Adrenal gland (tissue), 19 donors: ENCODE measurements at places on chromosomes 6 and 20.
A peak's percentile ranks its signal among the peaks of the same experiment; 100 is the strongest.

DNA sequence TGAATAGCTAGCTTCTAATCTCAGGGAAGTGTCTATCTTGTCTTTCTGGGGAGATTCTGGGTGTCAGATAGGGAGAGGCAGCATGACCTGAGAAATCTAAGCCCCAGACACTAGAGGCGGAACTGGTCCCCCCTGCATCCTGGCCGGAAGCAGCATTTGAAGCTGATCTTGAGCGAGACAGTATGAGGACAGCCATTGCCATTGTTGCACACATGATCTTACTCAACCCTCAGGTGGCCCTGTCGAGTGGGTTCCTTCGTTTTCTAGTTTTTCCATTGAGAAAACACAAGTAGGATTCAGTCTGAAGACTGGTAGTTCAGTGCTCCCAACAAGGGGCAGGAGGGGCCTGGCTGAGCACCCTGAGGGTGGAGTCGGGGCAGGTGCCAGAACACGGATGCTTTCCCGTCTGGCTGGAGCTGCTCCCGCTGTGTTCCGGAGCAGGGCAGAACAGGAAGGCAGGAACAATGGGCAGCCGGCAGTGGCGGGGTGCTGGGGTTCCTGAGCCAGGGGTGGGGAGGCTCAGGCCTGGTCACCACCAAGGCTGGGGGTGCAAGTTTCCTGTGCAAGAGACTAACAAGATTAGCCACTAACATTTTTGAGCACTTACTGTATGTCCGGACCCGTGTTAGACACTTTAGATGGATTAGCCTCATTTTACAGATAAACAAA is 7.9 kb upstream of the SDCBP2 start:
- peak; percentile 75 for DNase-seq

- no peak for DNase-seq
These were observed 228.7 kb downstream of the DOK5 start for GRCh38 chr20:54704032-54704635.

- no peak for DNase-seq
These were observed 129.6 kb downstream of the EDN1 start for GRCh38 chr6:12419631-12420272.

DNA sequence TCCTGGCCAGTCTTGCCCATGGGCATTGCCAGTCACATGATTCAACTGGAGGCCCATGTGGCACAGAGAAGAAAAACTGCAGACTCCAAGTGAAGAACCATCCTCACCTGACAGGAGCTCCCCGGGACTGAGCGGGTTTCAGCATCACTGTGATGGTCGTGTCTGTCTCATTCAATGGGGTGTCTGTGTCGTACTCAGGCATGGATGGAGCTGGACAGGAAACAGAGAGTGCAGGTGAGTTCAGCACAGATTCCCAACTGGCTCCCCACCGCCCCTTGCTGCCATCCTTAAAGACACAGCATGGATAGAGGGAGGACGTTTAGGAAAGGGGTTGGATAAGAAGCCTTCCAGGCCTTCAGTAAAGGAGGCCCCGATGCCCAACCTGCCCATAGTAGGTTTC is 732.3 kb upstream of the CHD6 start:
- no peak for DNase-seq

- DNase-seq = no peak
These were observed 29.8 kb upstream of the TBC1D20 start for GRCh38 chr20:492159-492558.

GRCh38 chr20:3115190-3116107 is 30.9 kb upstream of the AVP start:
- DNase-seq = peak; percentile 62

DNA sequence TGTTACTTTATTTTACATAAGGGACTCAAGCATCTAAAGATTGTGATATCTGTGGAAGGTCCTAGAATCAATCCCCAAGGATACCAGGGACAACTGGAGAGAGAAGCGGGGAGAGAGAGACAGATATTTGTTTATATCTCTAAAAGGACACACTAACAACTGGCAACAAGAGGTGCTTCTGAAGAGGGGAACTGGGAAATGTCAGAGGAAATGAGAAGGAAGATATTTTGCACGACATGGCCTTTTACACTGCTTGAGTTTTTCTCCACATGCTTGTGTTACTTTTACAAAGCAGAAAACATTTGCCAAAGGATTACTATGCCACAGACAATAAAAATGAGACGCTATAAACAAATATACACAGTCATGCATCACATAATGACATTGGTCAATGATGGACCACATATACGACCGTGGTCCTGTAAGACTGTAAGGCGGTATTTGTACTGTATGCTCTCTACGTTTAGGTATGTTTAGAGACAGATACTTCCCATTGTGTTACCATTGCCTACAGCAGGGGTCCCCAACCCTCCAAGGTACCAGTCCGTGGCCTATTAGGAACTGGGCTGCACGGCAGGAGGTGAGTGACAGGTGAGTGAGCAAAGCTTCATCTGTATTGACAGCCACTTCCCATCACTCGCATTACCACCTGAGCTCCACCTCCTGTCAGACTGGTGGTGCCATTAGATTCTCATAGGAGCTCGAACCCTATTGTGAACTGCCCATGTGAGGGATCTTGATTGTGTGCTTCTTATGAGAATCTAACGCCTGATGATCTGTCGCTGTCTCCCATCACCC is 64.6 kb upstream of the PTPN1 start:
- DNase-seq = no peak

- DNase-seq = peak; percentile 19
These were observed 536 bp upstream of the FNDC1 start for GRCh38 chr6:159168536-159169192.

DNA sequence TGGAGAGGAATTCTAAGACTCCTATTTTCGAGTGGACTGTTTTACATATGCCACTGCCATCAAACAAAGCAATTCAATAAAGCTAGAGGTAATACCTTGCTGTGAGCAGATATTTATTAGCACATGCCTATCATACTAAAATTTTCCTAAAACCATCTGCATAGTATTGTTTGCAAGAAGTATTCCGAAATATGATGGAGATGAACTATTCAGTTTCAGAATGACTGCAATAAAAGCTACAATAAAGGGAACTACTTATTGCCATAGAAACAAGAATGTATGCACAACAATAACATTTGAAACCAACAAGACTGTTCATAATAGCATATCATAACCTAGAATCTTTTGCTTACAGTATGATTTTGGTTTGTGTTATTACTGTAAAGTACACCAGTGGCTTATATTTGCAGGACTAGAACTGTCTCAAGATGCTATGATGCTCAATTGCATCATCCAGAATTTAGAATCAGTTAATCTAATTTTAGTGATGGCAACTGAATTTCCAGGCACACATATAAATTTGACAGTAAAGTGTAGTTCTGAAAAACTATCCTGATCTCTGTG is 144.3 kb downstream of the GRIK2 start:
- no peak for DNase-seq

GRCh38 chr6:160132776-160133338 is 11.2 kb downstream of the SLC22A1 start:
- DNase-seq = no peak

- no peak for DNase-seq
These were observed 280.1 kb upstream of the RGS17 start for GRCh38 chr6:153411070-153411648.

GRCh38 chr6:20746805-20747558 is 212.7 kb downstream of the CDKAL1 start:
- no peak for DNase-seq

GRCh38 chr20:20368418-20369249 is 730 bp downstream of the INSM1 start:
- DNase-seq = no peak

GRCh38 chr6:144305985-144306384 is 20.9 kb downstream of the UTRN start:
- no peak for DNase-seq

DNA sequence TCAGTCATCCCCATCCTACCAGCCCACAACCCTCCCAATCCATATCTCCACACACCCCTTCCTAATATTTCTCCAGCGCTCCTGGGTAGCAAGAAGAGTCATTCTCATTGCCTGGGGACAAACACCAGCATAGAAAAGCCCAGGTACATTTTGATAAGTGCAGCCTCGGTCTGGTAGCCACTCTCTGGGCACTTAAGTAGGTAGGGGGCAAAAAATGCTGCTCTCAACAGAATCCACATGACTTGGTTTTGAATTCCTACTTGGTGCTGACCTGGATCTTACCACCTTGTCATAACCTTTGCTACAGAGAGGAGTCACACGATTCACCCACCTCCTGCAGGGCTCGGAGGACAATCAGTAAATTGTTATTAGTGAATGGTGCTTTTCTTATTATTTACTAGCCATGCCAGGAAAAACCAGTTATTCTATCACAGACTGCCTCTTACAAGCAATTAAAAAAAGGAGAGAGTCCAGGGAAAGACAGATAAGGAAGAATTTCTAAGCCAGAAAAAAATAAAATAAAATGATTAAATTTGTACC is 249.1 kb downstream of the LY86 start:
- no peak for DNase-seq

GRCh38 chr6:45423824-45424450 is 46.2 kb upstream of the SUPT3H start:
- DNase-seq = no peak

DNA sequence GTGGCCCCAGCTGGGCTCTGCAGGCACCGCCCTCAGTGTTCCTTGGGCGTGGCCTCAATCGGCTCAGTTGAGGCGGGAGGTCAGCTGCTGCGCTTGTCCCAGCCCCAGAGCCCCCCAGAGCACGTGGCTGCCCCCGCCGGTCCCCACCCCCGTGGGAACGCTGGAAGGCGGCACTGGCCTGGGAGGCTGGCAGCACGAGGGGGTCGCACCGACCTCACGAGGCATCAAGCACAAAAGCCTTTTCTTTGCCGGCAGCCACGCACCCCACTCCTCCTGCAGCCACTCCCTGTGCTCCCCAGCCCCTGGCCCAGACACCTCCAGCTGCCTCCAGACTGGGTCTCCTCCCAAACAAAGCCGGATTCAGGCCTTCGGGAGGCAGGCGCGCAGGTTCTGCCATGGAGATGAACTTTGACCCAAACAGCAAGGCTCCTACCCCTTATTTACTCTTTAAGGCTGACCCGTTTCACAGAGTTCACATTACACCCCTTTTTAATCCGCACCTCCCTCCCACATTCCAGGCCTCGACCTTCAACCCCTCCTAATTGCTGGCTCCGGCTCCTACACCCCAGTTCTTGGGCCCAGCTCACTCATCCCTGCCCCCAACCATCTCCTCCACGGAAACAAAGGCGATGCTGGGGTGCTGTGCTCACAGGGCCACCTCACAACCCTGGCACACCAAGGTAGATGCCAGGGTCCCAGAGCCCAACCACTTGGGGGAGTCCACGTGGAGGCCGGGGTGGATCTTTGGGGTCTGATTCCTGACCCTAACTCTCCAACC is 111.7 kb downstream of the NOL4L start:
- DNase-seq = no peak

GRCh38 chr20:46683668-46683938 is 5.6 kb downstream of the TP53RK start:
- no peak for DNase-seq

- no peak for DNase-seq
These were observed 32.1 kb downstream of the PREX1 start for GRCh38 chr20:48795732-48796131.

DNA sequence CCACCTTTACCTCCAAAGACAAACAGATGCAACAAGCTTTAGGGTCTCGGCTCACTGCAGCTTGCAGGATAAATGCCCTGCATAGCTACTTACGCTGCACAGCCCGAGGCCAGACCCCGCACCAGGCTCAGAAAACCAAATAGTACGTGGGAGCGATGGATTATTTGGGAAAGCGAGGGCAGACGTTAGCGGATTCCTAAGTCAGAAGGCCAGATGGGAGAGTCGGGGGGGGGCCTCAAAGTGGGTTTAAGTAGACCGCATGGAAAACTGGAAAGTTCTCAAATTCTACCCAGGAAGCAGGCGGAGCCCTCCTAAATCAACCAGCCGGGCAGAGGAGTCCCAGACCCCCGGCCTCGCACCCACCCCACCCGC is 382 bp downstream of the SFT2D1 start:
- DNase-seq = peak; percentile 42

DNA sequence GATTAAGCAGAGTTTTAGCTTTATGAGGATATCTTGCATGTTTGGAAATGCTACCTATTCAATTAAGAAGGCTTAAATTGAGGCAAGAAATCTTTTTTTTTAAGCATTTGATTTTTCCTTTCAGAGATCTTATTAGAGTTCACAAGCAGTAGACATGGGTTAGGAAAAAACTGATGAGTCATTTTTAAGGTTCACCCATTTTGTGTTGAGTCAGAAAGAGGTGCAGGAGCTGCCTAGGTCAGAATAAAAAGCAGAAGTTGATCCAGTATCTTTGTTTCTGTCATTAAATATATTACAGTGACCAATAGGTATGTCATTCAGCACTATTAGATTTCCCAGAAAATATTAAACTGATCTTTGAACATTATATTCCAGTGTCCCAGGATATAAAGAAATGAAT is 306.8 kb downstream of the LMBRD1 start:
- DNase-seq = no peak

DNA sequence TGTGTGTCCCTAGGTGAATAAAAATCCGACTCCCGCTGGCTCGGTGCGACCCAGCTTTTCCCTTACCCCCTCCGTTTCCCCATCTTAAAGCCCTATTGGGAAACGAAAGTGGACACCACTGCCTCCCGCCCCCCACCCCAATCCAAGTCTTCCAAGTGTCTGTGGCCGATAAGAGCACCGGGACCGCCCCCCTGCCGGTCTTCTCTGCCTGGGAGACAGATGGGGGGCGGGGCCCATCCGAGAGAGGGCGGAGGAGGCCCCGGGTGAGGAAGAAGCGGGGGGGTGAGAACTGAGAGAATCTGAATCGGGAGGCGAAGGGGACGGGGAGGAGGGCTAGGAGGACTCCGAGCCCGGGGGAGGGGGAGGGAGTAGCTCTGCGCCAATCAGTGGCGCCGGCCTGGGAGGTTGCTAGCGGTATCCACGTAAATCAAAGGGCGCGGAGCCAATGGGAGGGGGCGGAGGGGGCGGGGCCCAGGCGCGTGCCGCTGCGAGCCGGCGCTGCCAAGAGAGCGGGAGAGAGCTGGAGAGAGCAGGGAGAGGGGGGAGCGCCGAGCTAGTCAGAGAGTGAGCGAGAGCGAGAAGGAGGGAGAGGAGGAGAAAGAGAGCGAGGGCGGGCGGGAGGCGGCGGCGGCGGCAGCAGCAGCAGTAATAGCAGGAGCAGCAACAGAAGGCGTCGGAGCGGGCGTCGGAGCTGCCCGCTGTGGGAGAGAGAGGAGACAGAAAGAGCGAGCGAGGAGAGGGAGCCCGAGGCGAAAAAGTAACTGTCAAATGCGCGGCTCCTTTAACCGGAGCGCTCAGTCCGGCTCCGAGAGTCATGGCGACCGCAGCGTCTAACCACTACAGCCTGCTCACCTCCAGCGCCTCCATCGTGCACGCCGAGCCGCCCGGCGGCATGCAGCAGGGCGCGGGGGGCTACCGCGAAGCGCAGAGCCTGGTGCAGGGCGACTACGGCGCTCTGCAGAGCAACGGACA is at the start of gene POU3F2:
TSS of gene POU3F2 (plus strand) at position 515 of the 972 bp plus-strand sequence. CDS start at position 815, 300 bp downstream.
- DNase-seq = peak; percentile 87
